IMR-90 (cell line): ENCODE measurements at places on chromosomes 1 and 21. TPM values are rescaled to one million over a fixed set of nuclear protein-coding genes. Genes with fewer than 3 reads are reported as not detected.
A peak's percentile ranks its signal among the peaks of the same experiment; 100 is the strongest.

- H3K4me1 ChIP-seq: peaks cover 23% of the 10 kb centered on the region
- H3K4me3 ChIP-seq: no peak overlapping the region
- H3K36me3 ChIP-seq: peaks cover 4% of the 10 kb centered on the region; the same call in 1 of the 2 replicates
Measured at GRCh38 chr1:111731956-111732355, 7.2 kb downstream of the INKA2 start.

DNA sequence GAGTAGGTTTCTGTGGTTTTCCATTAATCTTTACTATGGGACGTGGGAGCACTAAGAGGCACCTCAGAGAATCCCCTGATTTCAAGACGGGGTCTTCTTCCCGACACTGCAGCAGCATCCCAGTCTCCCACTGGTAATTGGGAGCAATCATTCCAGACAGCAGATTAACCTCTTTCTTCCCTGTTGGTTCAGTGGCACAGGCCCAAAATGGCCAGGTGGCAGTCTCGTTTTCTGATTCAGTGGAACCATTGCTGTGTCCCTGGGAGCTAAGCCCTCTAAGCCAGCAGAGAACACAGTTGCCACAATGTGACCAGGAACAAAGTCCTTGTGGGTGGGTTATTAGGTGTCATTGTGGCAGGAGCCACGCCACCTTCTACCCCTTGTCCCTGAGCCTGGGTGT, 342.1 kb downstream of the MATN1 start:
- H3K4me3 ChIP-seq: no peak overlapping the region
- no peaks in the 10 kb centered on the region for H3K36me3 ChIP-seq
- H3K4me1 ChIP-seq: no peaks in the 10 kb centered on the region

DNA sequence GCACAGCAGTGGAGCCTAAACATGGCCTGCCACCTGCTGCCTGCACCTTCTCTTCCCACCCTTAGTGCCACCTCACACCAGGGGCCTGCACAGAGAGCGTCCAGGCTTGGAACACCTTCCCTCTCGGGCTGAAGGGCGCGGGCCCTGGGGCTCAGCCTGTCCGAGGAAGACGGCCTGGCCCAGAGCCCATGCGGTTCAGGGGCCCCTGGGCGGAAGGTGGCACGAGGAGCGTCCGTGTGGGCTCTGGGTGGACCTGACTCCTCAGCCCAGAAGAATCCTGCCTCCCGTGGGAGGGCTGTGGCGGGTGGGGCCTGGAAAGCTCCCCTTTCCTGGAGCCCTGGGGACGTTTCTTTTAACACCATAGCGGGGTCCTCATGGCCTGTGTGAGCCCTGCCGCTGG, 19.4 kb downstream of the DFFB start:
- no peak for DNase-seq
- H3K36me3 ChIP-seq: peaks cover 34% of the 10 kb centered on the region
- no peaks in the 10 kb centered on the region for H3K27me3 ChIP-seq
- H3K4me1 ChIP-seq: no peaks in the 10 kb centered on the region

- no peak for DNase-seq
- H3K4me3 ChIP-seq: no peak overlapping the region
- H3K27ac ChIP-seq: no peak overlapping the region
- no peaks in the 10 kb centered on the region for H3K4me1 ChIP-seq
- H3K36me3 ChIP-seq: no peaks in the 10 kb centered on the region
Measured at GRCh38 chr1:25011943-25012638, 82.0 kb upstream of the RUNX3 start.

- DNase-seq: no peak
- H3K27me3 ChIP-seq: no peaks in the 10 kb centered on the region
- no peak overlapping the region for H3K27ac ChIP-seq
- H3K4me1 ChIP-seq: no peaks in the 10 kb centered on the region; the same call in 1 of the 2 replicates
Measured at GRCh38 chr1:109886827-109887226, 23.8 kb upstream of the CSF1 start.

- peaks cover 2% of the 10 kb centered on the region; the same call in 1 of the 2 replicates for H3K36me3 ChIP-seq
- DNase-seq: peak; percentile 69
- 0 out of 2 replicates have a peak, but pooled peaks cover 2% of the 10 kb centered on the region for H3K4me1 ChIP-seq
Measured at GRCh38 chr1:212782422-212783154, 9.0 kb downstream of the NSL1 start.

The OR10J1 gene
- not detected in 2 replicates for total RNA-seq

DNA sequence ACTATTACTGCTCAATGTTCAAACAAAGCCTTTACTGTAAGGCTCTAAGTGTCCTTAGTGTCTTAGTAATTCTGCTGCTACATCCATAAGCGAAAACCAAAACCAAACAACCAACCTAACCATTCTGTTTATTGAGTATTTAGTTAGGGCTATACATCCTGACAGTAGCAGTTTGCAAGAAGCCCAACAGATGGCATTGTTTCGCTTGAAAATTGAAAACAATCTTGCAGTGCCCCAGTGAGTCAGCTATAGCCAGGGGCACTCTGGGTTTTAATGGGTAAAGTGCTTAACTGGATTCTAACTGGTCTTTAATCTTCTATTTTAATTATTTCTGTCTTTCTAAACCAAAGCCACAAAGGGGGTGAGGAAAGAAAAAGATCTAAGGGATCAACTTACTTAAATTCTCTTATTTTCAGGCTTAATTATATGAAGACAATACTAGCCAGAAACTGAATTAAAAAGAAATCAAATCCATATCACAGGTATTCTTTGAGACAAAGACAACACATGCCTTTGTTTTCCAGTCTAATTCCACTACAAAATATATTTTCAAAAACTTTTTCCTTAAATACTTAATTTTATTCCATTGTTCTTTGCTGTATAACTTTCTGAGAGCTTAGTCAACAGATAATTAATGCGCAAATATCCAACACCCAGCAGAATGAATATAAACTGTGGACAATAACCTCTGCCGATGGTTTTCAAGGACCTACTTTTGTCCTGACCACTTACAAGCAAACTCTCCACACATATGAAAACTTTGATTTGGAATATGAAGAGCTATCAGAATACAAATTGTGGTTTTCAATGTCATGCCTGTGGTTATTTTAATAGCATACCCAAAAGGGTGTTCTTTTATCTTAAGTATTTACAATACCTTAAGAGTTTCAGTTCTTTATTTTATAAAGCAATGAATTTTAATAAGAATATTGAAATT, 15.2 kb downstream of the POGZ start:
- H3K27me3 ChIP-seq: no peaks in the 10 kb centered on the region
- H3K4me3 ChIP-seq: no peak overlapping the region
- DNase-seq: peak; percentile 86
- H3K36me3 ChIP-seq: peaks cover 6% of the 10 kb centered on the region

- no peak overlapping the region for H3K27ac ChIP-seq
- DNase-seq: no peak
- H3K4me1 ChIP-seq: no peaks in the 10 kb centered on the region
Measured at GRCh38 chr1:219160967-219161366, 12.7 kb upstream of the LYPLAL1 start.
